Stimulated activated CD8-positive, alpha-beta memory T cell treated with anti-CD3 and anti-CD28 coated beads, Interleukin-7, amount 100 ng/mL, for 24 hours (primary cell): ENCODE measurements at places on chromosomes 1 and 21.

DNA sequence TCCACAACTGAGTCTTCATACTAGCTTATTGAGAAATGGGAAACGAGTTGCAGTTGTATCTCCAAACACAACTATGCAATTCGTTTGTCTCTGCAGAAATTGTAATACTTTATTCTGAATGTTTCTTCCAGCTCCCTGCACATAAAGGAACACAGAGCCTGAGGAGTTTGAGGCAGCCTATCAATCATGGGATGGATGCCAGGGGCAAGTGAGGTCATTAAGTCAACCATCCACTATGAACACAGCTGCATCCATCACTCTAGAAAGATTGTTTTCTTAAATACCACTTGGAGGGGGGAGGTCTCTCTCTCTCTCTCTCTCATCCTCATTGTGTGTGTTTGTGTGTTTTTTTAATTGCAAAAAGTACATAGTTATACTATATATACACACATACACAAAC is 2.9 kb upstream of the PSMB2 start:
- no peak for DNase-seq

GRCh38 chr1:205108464-205108863 is 13.3 kb downstream of the RBBP5 start:
- DNase-seq, result no peak

- no peak for DNase-seq
Measured at GRCh38 chr21:44539991-44540666, at the start of gene KRTAP10-1. TSS of gene KRTAP10-1 (minus strand) at chr21:44540195. CDS start at chr21:44540150, 45 bp downstream.

- DNase-seq, result no peak
Measured at GRCh38 chr1:241401156-241401555, 44.2 kb upstream of the RGS7 start.

DNA sequence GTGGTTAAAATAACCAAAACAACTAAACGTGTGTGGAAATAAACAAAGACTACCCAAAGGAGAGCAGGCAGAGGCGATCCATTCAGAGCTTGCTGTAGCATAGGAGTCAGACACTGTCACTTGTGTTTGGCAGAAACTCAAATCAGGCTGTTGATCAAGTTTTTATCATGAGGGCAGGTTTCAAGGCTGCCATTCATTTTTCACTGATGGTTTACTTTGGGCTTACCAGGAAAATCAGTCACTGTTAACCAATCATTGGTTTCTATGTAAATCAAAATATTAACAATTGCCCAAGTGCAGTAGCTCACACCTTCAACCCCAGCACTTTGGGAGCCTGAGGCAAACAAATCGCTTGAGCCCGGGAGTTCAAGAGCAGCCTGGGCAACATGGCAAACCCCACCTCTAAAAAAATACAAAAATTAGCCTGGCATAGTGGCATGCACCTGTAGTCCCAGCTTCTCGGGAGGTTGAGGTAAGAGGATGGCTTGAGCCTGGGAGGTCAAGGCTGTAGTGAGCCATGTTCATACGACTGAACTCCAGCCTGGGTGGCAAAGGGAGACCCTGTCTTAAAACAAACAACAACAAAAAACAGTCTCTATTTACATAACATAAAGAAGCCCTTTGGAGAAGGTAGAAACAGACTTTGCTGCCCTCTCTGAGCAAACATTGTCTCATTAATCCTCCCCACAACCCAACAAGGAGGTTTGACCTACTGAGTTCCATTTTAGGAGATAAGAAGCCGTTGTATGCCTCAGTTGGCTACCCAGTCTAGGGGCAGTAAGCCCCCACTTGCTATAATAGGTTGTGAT is 21.1 kb upstream of the ETS2 start:
- DNase-seq, result no peak

GRCh38 chr1:224542783-224543440 is 73.2 kb upstream of the CNIH3 start:
- DNase-seq, result no peak

DNA sequence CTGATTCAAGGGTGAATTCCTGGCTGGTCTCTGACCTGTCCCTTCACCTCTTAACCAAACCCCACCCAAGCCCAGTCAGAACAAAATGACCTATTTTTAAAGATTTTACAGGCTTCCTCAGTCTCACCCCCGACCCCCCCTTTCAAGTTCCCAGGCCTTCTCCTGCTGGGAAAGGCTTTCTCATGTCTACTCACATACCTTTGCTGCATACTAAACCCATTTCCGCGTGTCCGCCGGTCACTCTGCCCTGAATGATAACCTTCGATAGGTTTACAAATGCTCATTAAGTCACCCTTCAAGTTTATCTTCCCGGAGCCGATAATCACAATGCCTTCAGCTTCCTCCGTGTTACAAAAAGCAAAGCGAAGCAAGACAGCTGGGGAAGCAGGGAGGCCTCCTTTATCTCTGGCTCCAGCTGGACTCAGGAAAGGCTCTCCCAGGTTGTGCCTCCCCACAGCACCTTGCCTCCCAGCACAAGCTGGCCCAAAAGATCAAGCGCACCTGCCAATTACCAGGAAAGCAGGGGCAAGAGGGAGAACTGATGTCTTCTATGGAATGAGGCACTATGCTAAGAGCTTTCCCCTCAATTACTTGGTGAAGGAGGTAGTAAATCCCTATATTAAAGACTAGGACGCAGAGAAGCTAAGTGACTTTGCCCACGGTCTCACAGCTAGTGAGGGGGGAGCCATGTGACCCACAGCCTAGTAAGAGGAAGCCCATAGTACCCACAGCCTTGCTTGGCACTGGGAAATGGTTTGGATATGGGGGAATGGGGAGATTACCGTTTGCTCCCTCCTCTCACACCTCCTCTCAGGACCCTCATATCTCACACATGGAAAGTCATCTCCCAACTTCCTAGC is 15.9 kb downstream of the SMIM12 start:
- DNase-seq, result no peak

DNA sequence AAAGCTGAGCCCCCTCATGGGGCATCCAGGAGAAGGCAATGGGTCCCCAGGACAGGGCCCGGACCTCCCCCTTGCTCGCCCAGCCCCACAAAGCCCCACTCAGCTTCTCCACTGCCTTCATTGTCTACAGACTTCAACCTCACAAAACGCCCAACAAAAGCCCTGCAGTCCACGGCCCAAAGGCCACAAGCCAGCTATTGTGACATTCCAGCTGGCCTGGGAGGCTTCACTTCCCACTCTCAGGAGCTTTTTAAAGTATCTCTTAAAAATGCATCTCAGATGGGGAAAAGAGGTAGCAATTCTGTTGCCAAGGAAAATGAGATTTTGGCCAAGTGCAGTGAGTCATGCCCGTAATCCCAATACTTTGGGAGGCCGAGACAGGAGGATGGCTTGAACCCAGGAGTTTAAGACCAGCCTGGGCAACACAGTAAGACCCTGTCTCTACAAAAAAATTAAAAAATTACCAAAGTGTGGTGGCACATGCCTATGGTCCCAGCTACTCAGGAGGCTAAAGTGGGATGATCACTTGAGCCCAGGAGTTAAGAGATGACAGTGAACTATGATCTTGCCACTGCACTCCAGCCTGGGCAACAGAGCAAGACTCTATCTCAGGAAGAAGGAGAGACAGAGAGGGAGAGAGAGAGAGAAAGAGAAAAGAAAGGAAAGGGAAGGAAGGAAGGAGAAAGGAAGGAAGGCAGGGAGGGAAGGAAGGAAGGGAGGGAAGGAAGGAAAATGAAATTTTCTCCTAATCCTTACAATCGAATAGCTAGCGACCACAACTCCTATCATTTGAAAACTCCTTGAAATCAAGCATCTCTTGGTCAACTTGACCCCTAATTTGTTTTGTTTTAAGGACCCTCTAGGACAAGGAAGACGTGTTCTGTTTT is 31.4 kb upstream of the TARDBP start:
- DNase-seq, result no peak

DNA sequence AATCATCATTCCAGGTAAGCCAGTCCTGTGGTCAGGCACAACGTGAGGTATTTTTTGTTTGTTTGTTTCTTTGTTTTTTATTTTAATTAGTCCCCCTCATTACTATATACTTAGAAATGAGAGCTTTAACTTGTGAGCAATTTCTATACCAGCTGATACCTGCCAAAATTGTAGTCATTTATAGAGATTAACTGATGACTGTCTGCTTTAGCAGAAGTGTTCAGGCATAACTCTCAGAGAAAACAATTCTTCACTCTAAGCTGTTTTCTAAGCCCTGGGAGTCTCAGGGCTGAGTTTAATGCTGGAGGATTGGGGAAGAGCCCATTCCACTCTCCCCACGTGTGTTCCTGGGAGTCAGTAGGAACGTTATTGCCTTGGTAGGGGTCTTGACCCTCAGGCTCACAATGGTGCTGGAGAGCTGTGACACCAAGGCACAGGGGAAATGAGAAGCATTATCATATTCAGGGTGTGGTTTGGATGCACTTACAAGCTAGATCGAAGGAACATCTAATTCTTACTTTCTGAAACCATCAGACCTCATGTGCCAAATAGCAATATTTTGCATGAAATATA is 168.2 kb downstream of the CLIC6 start:
- DNase-seq, result no peak

GRCh38 chr1:196660272-196660671 is 8.4 kb downstream of the CFH start:
- DNase-seq, result no peak

DNA sequence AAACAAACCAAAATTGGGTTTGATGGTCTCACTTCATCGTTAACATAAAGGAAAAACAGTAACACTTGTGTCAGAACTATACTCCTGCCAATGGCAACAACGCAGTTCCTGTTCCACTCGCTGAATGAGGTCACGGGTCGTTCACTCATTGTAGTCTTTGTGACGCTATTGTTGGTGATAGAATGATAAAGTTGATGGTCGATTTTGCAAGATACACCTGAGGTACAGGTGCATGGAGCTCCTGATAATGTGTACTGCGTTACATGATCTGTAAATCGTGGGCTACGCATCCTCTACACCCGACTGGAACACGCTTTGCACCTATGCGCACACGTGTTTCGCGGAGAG is 391 bp upstream of the CENPS start:
- DNase-seq, result no peak

DNA sequence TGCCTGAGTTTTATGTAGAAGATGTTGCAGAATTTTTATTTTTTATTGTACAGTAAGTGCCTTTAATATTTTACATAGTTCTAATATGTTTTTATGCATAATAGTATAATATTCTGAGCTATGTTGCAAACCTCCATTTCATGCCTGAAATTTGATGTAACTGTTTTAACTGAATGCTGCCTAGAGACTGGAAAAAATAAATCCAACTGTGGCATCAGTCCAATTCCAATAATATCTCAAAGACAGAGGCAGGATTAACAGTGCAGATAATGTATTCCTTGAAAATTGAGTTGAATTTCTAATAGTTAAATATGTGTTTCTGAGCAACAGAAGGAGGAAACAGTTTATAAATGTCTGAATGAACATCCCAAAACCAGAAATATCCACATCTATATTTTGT is 61.1 kb upstream of the KIF1B start:
- no peak for DNase-seq

GRCh38 chr1:43274804-43275180 is 5.0 kb downstream of the TMEM125 start:
- DNase-seq, result no peak

DNA sequence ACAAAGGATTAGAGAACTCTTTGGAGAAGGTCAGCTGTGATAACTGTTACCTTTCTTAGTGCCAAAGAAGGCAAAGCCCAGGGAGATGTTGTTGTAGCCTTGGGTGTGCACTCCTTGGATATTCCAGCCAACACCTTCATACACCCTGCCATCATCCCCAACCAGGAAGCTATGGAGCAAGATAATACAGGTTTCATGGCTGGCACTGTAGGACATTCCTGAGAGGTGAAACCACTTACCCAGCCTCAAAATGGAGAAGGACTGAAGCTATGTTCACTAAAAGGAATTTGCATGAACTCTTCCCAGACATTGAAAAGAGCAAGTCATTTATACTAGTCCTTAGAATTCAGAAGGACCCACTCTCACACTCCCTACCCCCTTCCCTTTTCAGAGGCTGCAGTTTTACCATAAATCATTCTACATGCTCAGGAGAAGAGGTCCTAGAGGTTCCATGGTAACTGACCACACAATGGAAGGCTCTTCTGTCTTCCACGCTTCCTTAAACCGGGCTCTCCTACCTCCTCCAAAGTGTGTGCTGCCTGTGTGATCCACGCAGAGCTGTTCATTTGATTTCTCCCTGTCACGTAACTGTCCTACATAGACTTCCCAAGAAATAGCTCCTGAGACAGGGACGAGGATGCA is 5.5 kb downstream of the PGLYRP4 start:
- DNase-seq, result no peak

- DNase-seq, result no peak
Measured at GRCh38 chr1:39204441-39205081, at the start of gene MACF1. TSS of gene MACF1 (plus strand) at chr1:39204695. CDS start at chr1:39205023, 328 bp downstream.

DNA sequence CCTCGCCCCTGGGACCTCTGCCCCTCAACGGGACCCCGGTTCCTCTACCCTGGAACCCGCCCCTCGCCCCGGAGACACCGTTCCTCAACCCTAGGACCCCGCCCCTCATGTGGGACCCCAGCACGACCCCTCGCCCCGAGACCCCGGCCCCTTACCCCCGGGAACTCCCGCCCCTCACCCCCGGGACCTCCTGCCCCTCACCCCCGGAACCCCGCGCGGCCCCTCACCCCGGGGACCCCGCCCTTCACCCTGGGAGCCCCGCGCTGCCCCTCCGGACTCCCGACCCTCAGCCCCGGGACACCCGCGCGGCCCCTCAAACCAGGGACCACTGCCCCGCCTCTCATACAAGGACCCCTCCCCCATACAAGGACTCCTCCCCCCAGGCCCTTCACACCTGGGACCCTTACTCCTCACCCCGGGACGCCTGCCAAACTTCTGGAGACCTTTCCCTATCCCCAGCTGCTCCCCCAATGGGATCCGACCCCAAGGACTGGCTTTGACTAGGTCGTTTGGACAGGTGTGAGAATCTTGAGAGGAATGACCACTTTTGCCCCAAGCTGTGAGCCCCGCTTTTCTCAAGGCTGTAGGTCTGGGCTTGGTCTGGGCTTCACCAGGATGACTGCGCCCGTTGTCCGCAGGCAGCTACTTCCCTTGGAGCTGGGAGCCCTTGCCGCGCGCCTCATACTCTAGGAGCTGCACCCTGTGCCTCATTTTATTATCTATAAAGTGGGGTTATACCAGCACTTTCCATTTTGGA is 843 bp downstream of the DIP2A start:
- DNase-seq, result no peak
